Activated CD8-positive, alpha-beta T cell treated with anti-CD3 and anti-CD28 coated beads, Interleukin-2, amount 10 ng/mL, durations not matched to agents 7 days and 5 days (primary cell): ENCODE measurements at places on chromosomes 16 and 17. TPM values are rescaled to one million over a fixed set of nuclear protein-coding genes. Genes with fewer than 3 reads are reported as not detected.

The INCA1 gene
- 0.29 TPM for total RNA-seq

The KRT17 gene
- total RNA-seq: not detected

The NTN1 gene
- not detected for total RNA-seq

The NGFR gene
- 0.11 TPM for total RNA-seq

The CSH2 gene
- not detected for total RNA-seq

The MT1A gene
- total RNA-seq: not detected

The CCT6B gene
- total RNA-seq: 0.83 TPM

The WIPI1 gene
- total RNA-seq: 41.4 TPM

DNA sequence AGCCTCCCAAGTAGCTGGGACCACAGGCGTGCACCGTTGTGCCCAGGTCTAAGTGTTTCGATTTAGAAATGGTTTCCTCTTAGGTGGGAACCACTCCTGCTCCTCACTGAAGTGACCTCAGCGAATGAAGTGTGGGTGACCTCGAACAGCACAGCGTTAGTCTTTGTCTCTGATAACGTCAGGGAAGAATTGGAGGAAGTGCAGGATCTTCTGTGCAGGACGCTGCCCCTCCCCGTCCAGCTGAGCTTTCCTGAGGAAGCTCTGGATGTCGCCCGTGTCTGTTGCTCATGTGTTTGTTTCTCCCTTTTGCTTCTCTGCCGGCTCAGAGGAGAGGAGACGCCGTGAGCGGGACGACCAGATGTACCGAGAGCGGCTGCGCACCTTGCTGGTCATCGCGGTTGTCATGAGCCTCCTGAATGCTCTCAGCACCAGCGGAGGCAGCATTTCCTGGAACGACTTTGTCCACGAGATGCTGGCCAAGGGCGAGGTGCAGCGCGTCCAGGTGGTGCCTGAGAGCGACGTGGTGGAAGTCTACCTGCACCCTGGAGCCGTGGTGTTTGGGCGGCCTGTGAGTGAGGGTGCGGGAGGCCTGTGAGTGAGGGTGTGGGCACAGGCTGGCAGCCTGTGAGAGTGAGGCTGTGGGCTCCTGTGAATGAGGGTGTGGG is 15.6 kb downstream of the SPG7 start:
- no peak overlapping the region for H3K27ac ChIP-seq
- H3K36me3 ChIP-seq: peaks cover 50% of the 10 kb centered on the region
- DNase-seq: no peak

DNA sequence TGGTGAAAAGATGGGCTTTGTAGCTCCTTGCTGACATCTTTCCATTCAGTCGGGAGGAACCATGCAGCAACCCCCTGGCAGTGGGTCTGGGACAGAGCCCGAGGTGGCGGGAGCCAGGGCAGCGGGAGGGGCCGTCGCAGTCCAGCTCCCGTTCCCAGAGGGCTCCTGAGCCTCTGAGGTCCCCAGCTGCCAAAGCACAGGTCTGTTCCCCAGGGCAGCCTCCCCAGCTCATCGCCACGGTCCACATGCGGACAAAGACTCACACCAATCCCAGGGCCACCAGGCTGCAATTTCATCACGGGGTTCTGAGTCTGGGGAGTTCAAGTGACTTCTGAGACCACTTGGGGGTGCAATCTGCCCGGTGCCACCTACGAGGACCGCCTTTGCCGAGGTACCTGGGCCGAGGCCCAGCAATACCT is 196.0 kb downstream of the RBFOX3 start:
- no peaks in the 10 kb centered on the region for H3K4me1 ChIP-seq
- no peak overlapping the region for H3K4me3 ChIP-seq
- H3K27ac ChIP-seq: no peak overlapping the region
- H3K36me3 ChIP-seq: no peaks in the 10 kb centered on the region
- no peak for DNase-seq

DNA sequence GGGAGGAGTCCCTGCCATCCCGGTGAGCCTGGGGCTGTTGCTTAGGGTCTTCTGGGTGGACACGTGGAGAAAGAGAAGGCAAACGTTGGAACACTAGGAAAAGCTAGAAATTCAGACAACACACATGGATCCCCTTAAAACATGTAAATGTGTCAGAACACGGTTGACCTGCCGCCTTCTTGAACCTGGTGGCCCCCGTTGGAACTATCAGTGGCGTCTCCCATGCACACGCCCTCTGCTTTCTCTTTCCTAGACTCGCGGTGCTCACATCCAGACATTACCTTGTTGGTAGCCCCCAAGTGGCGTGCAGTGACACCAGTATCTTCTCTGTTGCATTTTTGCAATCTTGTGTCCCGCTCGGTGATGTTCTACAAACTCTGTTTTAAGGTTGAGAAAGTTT is 18.6 kb downstream of the CIBAR2 start:
- no peaks in the 10 kb centered on the region for H3K36me3 ChIP-seq
- no peak overlapping the region for H3K27ac ChIP-seq
- no peak overlapping the region for H3K4me3 ChIP-seq
- no peaks in the 10 kb centered on the region for H3K27me3 ChIP-seq
- H3K4me1 ChIP-seq: peaks cover 15% of the 10 kb centered on the region

DNA sequence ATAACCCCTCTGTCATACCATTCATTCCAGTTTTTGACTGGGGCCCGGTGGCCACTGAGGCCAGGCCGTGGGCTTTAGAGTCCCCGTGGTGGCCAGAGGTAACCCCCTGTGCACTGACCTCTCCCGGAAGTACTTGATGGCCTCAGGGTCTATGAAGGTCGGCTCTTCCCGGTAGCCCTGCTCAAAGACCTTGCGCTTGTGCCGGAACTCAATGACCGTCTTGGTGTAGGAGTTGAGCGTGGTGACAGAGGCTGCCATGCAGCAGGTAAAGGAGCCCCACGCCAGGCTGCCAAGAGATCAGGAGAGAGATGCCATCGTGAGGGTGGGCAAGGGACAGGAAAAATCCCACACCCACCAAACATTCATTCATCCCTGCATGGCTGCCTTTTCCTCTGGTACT is 234.8 kb downstream of the GSG1L start:
- no peak for DNase-seq
- no peak overlapping the region for H3K27ac ChIP-seq
- no peak overlapping the region for H3K4me3 ChIP-seq

- peaks cover 66% of the 10 kb centered on the region for H3K36me3 ChIP-seq
- H3K4me3 ChIP-seq: peak overlapping the region; percentile 93
- peak overlapping the region; percentile 90 for H3K27ac ChIP-seq
- H3K4me1 ChIP-seq: peaks cover 58% of the 10 kb centered on the region
These were observed 1.7 kb downstream of the TMC6 start for GRCh38 chr17:78126895-78127238.

- no peak overlapping the region for H3K4me3 ChIP-seq
- H3K36me3 ChIP-seq: peaks cover 48% of the 10 kb centered on the region
- DNase-seq: no peak
- no peaks in the 10 kb centered on the region for H3K4me1 ChIP-seq
- no peak overlapping the region for H3K27ac ChIP-seq
These were observed 24.0 kb downstream of the REXO5 start for GRCh38 chr16:20830372-20830771.

- H3K27me3 ChIP-seq: no peaks in the 10 kb centered on the region
- no peak for DNase-seq
- peak overlapping the region; percentile 86 for H3K27ac ChIP-seq
These were observed 19.8 kb downstream of the SLC4A1 start for GRCh38 chr17:44247876-44248736.

DNA sequence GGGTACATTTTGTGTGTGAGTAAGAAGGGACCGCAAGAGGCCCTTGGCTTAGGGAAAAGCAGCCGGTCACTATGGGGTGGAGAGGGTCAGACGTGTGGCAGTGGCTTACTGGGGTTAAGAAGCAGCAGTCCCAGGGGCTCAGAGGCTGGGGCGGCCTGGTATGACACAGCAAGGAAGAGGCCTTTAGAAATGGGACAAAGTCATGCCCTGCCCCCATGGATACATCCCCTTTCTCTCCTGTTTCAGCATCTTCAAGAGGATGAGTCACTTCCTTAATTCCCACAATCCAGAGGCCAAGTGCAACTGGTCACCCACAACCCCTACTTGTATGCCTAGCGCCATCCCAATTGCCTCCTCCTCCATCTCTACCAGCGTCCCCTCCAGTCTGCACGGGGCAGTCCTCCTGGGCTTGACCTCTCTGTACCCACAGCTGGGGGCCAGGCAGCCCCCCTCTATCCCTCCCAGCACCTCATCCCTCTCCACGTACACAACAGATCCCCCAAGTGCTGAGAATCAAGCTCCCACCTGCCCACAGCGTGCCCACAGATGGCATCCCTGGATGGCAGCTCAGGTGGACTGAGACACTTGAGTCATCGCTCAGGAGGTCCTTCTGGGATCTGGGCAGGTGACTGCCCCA is 6.9 kb upstream of the EFTUD2 start:
- peaks cover 16% of the 10 kb centered on the region for H3K27me3 ChIP-seq
- no peaks in the 10 kb centered on the region for H3K36me3 ChIP-seq
- no peak for DNase-seq
- peaks cover 5% of the 10 kb centered on the region for H3K4me1 ChIP-seq

GRCh38 chr17:77383613-77384608 is 243.1 kb downstream of the SEC14L1 start:
- no peaks in the 10 kb centered on the region for H3K27me3 ChIP-seq
- peaks cover 46% of the 10 kb centered on the region for H3K36me3 ChIP-seq
- no peak overlapping the region for H3K4me3 ChIP-seq
- DNase-seq: no peak
- H3K4me1 ChIP-seq: peaks cover 93% of the 10 kb centered on the region
- H3K27ac ChIP-seq: peak overlapping the region; percentile 91

GRCh38 chr16:66264311-66265047 is 102.0 kb upstream of the CDH5 start:
- DNase-seq: no peak
- peaks cover 23% of the 10 kb centered on the region for H3K27me3 ChIP-seq
- H3K36me3 ChIP-seq: no peaks in the 10 kb centered on the region
- H3K27ac ChIP-seq: no peak overlapping the region
- peaks cover 3% of the 10 kb centered on the region for H3K4me1 ChIP-seq
- no peak overlapping the region for H3K4me3 ChIP-seq

DNA sequence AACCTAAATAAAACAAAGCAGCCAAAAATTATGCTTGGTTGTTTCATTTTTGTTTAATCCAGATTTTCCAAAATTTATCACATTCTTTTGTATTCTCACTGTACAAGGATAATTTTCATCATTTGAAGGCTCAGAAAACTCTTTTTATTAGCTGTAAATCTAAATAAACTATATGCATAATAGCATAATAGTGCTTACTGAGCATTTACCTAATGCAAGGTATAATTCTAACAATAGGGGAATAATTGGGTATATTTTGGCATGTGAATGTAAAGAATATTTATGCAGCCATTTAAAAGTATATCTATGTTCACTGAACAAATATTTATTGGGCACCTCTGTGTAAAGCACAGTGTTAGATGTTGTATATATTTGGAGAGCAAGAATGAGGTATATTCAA is 17.0 kb downstream of the PALB2 start:
- peaks cover under 1% of the 10 kb centered on the region for H3K4me1 ChIP-seq
- peaks cover 39% of the 10 kb centered on the region for H3K36me3 ChIP-seq
- no peaks in the 10 kb centered on the region for H3K27me3 ChIP-seq
- H3K4me3 ChIP-seq: no peak overlapping the region

GRCh38 chr16:65773301-65773874 is 593.1 kb upstream of the CDH5 start:
- no peaks in the 10 kb centered on the region for H3K4me1 ChIP-seq
- no peaks in the 10 kb centered on the region for H3K36me3 ChIP-seq
- no peaks in the 10 kb centered on the region for H3K27me3 ChIP-seq

DNA sequence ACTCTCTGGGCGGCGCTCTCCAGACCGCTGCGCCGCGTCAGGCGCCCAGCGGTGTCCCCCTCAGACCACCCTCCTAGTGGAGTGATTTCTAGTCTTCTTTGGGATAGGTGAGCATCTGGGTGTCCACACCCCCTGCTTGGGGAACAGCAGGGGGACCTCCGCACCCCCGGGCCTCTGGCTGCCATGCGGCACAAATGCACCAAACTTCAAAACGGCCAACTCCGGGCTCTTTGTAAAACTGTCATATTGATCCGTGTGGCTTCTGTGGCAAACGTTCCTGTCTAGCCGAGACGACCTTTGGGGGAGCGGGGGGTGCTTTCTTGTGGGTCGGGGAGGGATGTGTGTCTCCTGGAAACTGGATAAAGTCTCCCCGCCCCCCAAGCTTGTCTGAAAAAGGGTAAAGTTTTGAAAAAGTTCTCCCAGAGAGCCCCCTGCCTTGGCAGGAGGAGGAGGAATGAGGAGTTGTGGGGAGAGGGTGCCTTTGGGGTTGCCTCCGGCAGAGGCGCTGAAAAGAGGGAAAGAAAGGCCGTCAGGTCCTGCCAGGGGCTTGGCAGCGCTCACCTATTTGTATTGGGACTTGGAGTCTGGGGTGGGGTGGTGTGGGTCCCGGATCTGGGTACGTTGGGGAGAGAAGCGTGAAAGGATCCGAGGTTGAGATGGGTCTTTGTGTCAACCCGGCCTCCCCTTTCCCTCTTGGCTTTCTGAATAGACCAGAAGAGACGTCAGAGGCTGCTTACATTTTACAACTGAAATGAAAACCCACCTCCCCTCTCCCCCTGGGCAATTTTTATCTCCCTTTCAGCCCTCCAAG is 2.2 kb upstream of the CHD3 start:
- H3K27ac ChIP-seq: no peak overlapping the region
- no peak overlapping the region for H3K4me3 ChIP-seq
- peaks cover 20% of the 10 kb centered on the region for H3K36me3 ChIP-seq

GRCh38 chr16:24976971-24977677 is 38.0 kb downstream of the ARHGAP17 start:
- H3K27ac ChIP-seq: no peak overlapping the region
- H3K4me1 ChIP-seq: peaks cover 34% of the 10 kb centered on the region
- no peaks in the 10 kb centered on the region for H3K27me3 ChIP-seq
- no peak for DNase-seq
- peaks cover 41% of the 10 kb centered on the region for H3K36me3 ChIP-seq

DNA sequence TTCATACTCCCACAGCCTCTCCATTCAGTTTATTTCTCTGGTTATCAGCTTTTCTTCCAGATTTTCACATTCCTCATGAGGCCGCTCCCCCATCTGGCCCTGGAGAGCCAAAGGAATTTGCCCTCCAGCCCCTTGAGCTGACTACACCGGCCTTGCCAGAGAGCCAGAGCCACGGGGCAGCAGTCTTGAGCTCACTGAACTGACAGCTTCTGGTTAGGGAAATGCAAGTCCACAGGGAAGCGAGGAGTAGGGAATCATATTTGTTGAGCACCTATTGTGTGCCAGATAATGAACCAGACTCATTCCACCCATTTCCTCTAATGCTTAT is 102.4 kb downstream of the ABCC12 start:
- H3K36me3 ChIP-seq: no peaks in the 10 kb centered on the region
- no peak overlapping the region for H3K27ac ChIP-seq
- H3K4me1 ChIP-seq: no peaks in the 10 kb centered on the region
- H3K27me3 ChIP-seq: peaks cover 8% of the 10 kb centered on the region
- H3K4me3 ChIP-seq: no peak overlapping the region

- H3K4me3 ChIP-seq: no peak overlapping the region
- peaks cover 14% of the 10 kb centered on the region for H3K36me3 ChIP-seq
- H3K27me3 ChIP-seq: no peaks in the 10 kb centered on the region
These were observed 233.5 kb downstream of the CCDC182 start for GRCh38 chr17:57511475-57512123.
